ENCODE measurements at places on chromosomes 5 and 9.

DNA sequence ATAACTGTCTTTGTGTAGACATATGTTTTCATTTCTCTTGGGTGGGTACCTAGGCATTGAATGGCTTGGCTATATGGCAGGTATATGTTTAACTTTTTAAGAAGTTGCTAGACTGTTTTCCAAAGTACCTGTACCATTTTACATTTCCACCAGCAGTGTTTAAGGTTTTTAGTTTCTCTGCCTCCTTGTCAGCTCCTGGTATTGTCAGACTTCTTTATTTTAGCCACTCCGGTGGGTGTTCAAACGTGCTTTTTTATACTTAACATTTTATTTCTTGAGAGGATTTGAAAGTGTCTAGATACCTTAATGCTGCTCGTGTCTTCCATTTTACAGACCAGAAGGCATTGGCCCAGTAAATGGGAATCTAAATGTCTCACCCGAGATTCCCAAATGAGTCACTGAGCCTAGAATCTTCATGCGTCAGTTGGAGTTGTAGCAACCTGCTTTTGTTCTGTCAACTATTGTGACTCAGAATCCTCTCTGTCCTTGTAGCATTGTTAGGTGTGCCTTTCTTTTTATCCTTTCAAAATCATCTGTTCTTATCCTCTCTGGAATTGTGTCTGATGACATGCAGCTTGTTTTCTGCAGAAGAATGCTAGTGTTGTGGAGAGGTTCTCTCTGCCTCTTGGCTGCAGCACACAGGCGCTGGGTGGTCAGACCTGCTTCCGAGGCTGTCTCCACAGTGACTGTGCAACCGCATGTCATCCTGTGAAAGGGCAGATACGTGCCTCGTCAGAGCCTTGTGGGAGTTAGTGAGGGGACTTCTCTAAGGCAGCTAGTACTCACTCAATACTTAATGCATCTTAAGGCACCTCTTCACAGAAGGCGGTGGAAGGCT lies 291.8 kb downstream of the AOPEP start:
- no peak for DNase-seq

DNA sequence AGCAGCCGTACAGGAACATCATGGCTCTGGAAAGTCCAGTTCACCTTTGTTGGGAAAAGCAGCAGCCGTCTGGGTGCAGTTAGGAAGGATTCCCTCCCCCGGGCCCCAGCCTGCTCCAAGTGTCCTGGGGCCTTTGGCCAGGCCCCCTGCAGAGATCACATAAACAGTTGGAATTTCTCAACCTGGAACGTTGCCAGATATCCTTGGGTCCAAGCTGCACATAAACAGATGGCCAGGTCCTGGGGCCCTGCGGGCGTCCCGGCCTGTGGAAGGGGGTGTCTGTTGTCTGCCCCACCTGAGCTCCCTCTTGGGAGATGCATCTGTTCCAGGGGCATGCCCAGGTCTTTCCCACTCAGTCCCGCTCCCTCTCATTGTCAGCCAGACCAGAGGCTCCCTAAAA lies 92.7 kb downstream of the COL5A1 start:
- DNase-seq = no peak

DNA sequence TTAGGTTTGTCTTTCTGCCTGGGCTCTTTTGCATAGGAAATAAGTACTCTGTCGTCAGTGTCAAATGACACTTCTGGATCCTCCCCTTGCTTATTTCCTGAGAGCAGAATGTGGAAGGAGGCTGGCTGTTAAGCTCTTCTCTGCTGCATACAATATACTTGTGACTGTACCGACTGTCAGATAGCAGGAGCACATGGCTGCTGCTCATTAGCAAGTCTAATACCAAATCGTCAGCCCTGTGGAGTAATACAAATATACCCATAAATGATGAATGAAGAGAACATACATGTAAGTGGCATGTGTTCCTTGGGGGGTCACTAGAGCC lies at the start of gene GPR151:
Gene GPR151, minus strand, starts transcription at position 40 of the 325 bp plus-strand sequence. CDS start 77 bp downstream, outside the sequence.
- no peak for DNase-seq

DNA sequence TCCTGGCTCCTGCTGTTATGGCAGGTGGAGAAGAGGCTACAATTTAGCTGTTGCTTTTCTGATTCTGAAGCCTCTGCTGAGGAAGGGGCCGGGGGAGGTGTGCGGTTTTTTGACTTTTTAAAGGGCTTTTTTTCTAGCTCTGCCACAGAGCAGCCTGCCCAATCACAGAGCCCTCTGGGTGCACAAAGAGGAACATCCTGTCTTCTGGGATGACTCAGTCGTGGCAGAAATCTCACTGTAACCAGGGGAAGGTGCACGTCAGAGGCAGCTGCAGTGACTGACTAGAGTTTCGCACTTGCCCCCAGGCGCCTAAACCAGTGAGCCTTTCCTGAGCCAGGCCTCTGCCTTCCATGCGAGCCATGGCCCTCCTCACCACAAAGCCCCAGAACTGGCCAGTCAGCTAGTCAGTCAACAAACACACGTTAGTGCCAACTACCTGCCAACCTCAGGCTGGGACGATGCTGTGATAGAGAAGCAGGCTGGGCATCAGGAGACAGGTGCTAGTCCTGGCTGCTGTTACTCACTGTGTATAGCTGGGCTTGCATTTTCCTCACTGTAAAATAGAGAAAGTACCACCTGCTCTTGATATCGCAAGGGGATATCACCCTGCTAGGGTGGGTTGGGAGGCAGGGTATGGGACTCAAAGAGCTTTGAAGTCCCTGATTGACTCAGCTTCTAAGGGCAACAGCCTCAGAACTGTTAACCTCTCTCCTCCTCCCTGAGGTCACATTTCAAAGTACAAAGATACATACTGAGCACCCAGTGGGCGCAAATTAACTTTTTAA lies 2.2 kb downstream of the AKNA start:
- peak; percentile 84 for DNase-seq

DNA sequence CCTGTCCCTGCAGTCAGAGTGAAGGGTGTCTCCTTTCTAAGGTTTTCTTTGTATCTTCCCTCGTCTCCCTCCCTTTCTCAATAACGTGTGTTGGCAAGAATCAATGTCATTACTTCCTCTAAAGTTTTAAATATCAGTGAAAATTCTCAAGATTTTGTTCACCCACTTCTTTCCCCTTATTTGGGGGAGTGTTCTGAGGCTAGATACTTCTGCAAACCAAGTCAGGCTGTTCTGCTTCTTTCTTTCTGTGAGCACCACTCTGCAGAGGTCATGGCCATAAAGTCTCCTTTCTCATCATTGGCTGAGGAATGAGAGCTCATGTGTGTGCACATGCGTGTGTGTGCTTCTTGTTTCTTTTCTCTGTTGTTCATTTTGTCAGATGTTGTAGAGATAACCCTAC lies 26.6 kb upstream of the SPATA31C2 start:
- DNase-seq = no peak

DNA sequence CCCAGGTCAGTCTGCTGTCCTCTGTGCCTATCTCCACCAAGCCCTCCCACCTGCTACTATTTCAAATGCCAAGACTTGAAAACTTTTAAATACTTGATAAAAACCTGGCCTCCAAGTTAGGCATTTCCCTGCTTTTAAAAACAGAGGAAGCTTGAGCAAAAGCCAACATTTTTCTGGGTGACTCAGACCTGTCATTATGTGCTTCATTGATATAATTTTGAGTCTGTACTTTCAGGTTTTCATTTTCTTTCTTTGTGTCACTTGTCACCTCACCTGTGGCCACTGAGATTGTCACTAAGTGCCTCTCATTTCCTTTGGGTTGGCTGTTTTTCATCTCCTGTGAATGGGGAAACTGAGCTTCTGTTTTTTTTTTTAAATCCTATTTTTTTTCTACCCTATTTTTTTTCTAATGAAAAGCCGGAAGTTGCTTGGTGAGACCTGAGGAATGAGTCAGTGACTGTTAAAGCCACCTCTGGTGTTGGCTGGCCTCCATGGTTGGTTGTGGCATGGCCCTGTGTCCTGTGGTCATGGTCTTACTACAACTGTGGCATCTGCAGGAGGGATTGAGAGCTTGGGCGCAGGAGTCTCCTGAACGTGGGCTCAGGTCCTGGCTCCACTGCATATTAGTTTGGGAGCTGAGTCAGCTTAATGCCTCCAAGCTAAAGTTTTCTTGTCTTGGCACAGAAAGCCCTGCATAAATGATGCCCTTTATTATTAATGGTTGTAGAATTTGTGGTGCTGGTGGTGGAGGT lies 56.7 kb downstream of the ARHGAP26 start:
- DNase-seq = no peak

- no peak for DNase-seq
Observed at GRCh38 chr5:36766981-36767380, 109.6 kb upstream of the NIPBL start.

- DNase-seq = no peak
Observed at GRCh38 chr9:109560470-109561132, 62.5 kb upstream of the PTPN3 start.

GRCh38 chr9:131943351-131943841 lies 136.3 kb downstream of the MED27 start:
- no peak for DNase-seq

DNA sequence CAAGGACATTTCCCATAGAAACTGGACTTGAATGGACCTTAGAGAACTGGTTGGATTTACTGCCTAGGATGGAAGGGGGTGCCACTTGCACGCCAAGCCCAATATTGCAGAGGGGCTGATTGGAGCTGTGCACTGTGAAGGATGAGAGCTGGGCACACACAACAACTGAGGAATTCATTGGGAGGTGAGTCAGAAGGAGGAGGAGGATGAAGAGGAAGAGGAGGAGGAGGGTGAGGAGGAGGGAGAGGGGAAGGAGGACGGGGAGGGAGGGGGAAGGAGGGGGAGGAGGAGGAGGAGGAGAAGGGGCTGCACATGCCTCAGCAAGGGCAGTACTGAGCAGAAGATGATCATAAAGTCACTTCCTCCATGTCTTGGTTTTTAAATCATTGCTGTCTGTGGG lies 5.7 kb upstream of the ICE1 start:
- DNase-seq = no peak

DNA sequence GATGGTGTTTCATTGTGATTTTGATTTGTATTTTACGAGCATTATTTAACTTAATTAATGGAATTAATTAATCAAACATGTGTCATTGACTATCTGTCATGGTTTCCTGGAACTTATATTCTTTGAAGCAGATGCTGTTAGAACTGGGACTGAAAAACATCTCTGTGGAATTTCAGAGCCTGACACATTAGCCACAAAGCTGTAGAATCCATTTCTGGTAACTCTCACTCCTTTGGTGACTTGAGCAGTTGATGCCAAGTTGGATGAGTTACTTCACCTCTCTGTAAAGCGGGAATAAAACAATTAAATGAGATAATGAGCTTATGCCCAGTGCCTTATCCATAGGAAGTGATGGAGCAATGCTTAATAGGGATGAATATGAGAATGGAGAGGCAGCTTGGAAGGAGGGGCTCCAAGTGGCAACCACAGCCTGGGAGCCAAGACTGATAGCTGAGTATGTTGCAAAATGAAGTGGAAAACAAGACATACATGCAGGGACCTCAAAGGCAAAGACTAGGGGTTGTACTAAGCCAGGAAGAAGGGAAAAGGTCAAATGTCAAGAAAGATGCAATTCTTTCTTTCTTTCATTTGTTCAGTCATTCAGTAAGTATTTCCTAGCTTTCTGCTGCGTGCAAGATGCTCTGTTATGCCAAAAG lies 23.1 kb upstream of the ADRA1B start:
- DNase-seq = no peak

GRCh38 chr5:90911169-90911568 lies 352.6 kb downstream of the ADGRV1 start:
- no peak for DNase-seq

GRCh38 chr9:96417661-96418082 lies 498 bp downstream of the ZNF367 start:
- peak; percentile 10 for DNase-seq
